MM.1S (cell line): ENCODE measurements at places on chromosomes 3 and 15.

DNA sequence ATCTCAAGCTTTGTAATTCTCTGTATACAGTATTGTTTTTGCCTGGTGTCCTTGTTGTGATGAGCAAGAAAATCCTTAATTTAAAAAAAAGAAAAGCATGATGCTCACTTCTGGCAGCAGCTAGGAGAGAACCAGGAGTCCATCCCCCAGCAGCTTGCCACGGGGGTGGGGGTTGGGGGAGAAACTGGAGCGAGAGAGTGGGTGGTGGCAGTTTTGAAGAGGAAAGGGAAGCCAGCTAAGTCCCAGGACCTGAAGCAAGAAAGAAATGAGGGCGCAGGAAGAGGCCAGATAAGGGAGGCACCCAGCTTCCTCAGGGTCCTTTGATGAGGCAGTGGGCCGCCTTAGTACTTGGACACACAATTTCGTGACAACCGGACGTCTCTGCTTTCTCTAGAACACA is 23.5 kb downstream of the CHAC1 start:
- no peaks in the 10 kb centered on the region; the same call in none of the 2 replicates for H3K36me3 ChIP-seq
- no peak for DNase-seq
- H3K27ac ChIP-seq, result no peak overlapping the region
- no peaks in the 10 kb centered on the region for H3K4me1 ChIP-seq

- H3K4me3 ChIP-seq, result no peak overlapping the region
- H3K36me3 ChIP-seq, result no peaks in the 10 kb centered on the region
- no peak for DNase-seq
- H3K27ac ChIP-seq, result no peak overlapping the region
Observed at GRCh38 chr3:180698760-180699270, 19.5 kb upstream of the CCDC39 start.

- no peaks in the 10 kb centered on the region for H3K36me3 ChIP-seq
- no peak overlapping the region for H3K4me3 ChIP-seq
- no peak overlapping the region for H3K27ac ChIP-seq
- no peak for DNase-seq
Observed at GRCh38 chr3:33456756-33457155, 16.6 kb upstream of the UBP1 start.

DNA sequence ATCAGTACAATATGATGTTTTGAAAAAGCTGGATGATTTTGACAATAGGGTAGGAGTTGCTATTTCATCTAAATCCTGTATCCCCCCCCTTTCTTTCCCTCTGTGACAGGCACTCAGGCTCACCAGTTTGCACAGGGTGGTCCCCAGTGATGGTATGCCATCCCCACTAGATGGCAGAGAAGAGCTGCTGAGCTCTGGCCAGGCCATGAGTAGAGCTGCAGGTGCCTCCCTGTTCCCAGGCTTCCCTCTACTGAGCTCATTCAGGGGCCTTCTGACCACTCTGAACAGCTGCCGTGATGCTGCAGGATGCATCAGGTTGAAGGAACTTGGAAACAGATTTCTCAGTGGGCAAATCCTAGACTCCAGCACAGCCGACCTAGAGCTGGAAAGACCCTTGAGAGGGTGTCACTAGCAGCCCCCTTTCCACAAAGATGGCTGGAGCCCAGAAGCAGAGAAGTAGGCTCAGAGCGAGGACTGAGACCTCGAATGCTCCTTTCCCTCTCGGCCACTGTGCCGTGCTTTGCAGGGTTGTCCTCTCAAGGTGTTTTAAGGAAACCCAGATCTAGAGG is 45.1 kb downstream of the EFCAB12 start:
- DNase-seq, result peak; percentile 52
- no peak overlapping the region for H3K4me3 ChIP-seq
- no peaks in the 10 kb centered on the region for H3K27me3 ChIP-seq
- no peaks in the 10 kb centered on the region for H3K36me3 ChIP-seq
- no peaks in the 10 kb centered on the region for H3K4me1 ChIP-seq

- no peaks in the 10 kb centered on the region for H3K4me1 ChIP-seq
- H3K27me3 ChIP-seq, result no peaks in the 10 kb centered on the region
- H3K27ac ChIP-seq, result no peak overlapping the region
- no peak for DNase-seq
- H3K4me3 ChIP-seq, result no peak overlapping the region
Observed at GRCh38 chr15:66821307-66821706, 119.3 kb downstream of the SMAD6 start.

- H3K27ac ChIP-seq, result no peak overlapping the region
- H3K36me3 ChIP-seq, result no peaks in the 10 kb centered on the region
- no peak overlapping the region for H3K4me3 ChIP-seq
- no peak for DNase-seq
Observed at GRCh38 chr3:128222796-128223385, 69.6 kb downstream of the EEFSEC start.

- no peaks in the 10 kb centered on the region for H3K36me3 ChIP-seq
- peak; percentile 78 for DNase-seq
- H3K4me1 ChIP-seq, result peaks cover 18% of the 10 kb centered on the region
- peak overlapping the region; percentile 60; the same call in 1 of the 2 replicates for H3K27ac ChIP-seq
- H3K4me3 ChIP-seq, result peak overlapping the region; percentile 97
Observed at GRCh38 chr3:195895078-195895860, 13.1 kb downstream of the TNK2 start.

GRCh38 chr3:81013360-81013759 is 748.1 kb downstream of the GBE1 start:
- H3K27ac ChIP-seq, result no peak overlapping the region

DNA sequence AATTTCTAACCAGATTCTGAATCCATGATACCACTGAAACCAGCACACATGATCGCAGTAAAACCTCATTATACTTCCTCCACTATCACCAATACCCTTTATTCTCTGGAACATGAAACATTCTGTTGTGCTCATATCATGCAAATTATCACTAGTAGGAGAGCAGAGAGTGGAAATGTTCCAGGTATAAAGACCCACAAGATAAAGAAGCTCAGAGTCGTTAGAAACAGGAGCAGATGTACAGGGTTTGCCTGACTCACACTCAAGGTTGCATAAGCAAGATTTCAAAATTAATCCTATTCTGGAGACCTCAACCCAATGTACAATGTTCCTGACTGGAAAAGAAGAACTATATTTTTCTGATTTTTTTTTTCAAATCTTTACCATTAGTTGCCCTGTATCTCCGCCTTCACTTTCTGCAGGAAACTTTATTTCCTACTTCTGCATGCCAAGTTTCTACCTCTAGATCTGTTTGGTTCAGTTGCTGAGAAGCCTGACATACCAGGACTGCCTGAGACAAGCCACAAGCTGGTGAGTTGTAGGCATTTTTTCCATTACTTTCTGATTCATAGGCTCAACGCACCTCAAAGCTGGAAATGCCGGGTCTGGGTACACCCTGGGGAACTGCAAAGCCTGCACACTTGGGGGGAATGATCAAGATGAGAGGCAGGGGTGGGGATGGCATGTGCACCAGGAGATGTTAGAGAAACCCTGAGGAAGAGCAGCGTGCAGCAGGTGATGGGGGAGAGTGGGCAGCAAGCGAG is at the start of gene CCR2:
Gene CCR2, plus strand, starts transcription at position 465 of the 764 bp plus-strand sequence. CDS start 3,417 bp downstream, outside the sequence.
- H3K4me3 ChIP-seq, result peak within 1 kb of the TSS; percentile 46
- H3K27me3 ChIP-seq, result no peaks in the 10 kb centered on the region
- peak within 1 kb of the TSS; percentile 56; the same call in 1 of the 2 replicates for H3K27ac ChIP-seq
- peaks cover 71% of the 10 kb centered on the region for H3K4me1 ChIP-seq

GRCh38 chr3:122357828-122358702 is 25.0 kb downstream of the MIX23 start:
- no peaks in the 10 kb centered on the region for H3K4me1 ChIP-seq
- H3K27ac ChIP-seq, result no peak overlapping the region

- no peak for DNase-seq
- no peaks in the 10 kb centered on the region for H3K4me1 ChIP-seq
- no peaks in the 10 kb centered on the region for H3K27me3 ChIP-seq
- no peak overlapping the region for H3K4me3 ChIP-seq
- no peaks in the 10 kb centered on the region for H3K36me3 ChIP-seq
Observed at GRCh38 chr3:153305189-153305588, 143.2 kb downstream of the RAP2B start.

- no peak overlapping the region for H3K27ac ChIP-seq
- H3K36me3 ChIP-seq, result no peaks in the 10 kb centered on the region
- H3K4me1 ChIP-seq, result peaks cover 19% of the 10 kb centered on the region
- no peaks in the 10 kb centered on the region for H3K27me3 ChIP-seq
- DNase-seq, result no peak
- H3K4me3 ChIP-seq, result no peak overlapping the region
Observed at GRCh38 chr15:38046257-38047051, 112.0 kb downstream of the TMCO5A start.

DNA sequence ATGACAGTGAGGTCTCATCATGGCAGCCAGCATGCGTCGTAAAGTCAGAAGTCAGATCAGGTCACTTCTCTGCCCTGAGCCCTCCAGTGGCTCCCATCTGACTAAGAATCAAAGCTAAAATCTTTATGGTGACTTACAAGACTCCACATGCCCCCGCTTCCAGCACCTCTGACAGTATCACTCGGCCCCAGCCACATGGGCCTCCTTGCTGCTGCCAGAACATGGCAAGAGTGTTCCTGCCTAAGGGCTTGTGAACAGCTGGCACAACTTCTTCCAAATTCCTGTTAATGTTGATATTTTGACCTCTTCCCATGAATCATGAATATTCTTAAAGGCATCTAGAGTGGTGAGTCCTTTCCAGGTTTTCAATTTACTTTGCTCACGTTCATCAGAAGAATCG is 20.5 kb downstream of the POLR2M start:
- no peaks in the 10 kb centered on the region for H3K4me1 ChIP-seq
- H3K27ac ChIP-seq, result no peak overlapping the region
- no peak overlapping the region for H3K4me3 ChIP-seq
- no peaks in the 10 kb centered on the region for H3K27me3 ChIP-seq
- DNase-seq, result no peak
- no peaks in the 10 kb centered on the region for H3K36me3 ChIP-seq

GRCh38 chr3:170458285-170458684 is 39.6 kb downstream of the CLDN11 start:
- H3K27me3 ChIP-seq, result no peaks in the 10 kb centered on the region
- H3K4me1 ChIP-seq, result no peaks in the 10 kb centered on the region
- H3K36me3 ChIP-seq, result no peaks in the 10 kb centered on the region
- DNase-seq, result no peak
- no peak overlapping the region for H3K27ac ChIP-seq

GRCh38 chr3:143200001-143200924 is 80.7 kb downstream of the CHST2 start:
- no peak for DNase-seq
- H3K36me3 ChIP-seq, result no peaks in the 10 kb centered on the region
- no peaks in the 10 kb centered on the region for H3K27me3 ChIP-seq
- H3K4me1 ChIP-seq, result no peaks in the 10 kb centered on the region
- no peak overlapping the region for H3K4me3 ChIP-seq

- no peaks in the 10 kb centered on the region for H3K4me1 ChIP-seq
- no peak overlapping the region for H3K27ac ChIP-seq
- H3K27me3 ChIP-seq, result no peaks in the 10 kb centered on the region
Observed at GRCh38 chr3:117310536-117310935, 601.0 kb downstream of the TUSC7 start.
